ENCODE measurements at places on chromosomes 2 and 18.

DNA sequence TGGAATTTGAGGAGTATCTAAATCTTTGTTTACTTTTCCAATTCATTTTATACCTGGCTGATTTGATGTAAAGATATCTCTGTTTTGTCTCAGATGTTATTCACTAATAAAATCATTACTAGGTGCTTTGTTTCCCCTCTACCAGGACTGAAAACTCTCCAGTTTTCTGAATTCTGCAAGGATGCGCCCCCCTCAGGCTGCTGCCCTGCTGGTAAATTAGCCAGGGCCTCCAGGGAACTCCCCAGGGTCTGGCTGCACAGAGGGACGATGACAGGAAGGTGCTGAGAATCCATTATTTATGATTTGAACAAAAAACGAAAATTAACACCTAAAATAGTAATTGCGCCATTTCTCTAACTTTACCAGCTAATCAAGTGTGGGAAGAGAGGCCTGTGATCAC, 541.2 kb upstream of the POU3F3 start:
- no peak for DNase-seq

DNA sequence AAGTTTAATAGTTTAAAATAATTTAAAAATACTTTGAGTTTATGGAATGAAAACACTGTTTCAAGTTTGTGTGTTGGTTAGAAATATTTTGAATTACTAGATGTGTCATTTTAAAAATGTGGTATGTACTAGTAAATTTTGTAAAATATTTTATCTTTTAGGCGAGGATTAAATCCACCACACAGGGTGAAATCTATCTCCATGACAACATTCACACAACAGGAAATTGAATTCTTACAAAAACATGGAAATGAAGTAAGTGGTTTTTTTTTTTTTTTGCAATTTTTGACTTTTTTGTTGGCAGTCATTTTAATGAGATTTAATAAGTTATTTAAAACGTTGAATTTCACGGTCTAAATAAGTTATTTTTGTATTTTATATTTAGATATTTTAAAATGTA, 19.4 kb downstream of the AGFG1 start:
- DNase-seq = no peak

DNA sequence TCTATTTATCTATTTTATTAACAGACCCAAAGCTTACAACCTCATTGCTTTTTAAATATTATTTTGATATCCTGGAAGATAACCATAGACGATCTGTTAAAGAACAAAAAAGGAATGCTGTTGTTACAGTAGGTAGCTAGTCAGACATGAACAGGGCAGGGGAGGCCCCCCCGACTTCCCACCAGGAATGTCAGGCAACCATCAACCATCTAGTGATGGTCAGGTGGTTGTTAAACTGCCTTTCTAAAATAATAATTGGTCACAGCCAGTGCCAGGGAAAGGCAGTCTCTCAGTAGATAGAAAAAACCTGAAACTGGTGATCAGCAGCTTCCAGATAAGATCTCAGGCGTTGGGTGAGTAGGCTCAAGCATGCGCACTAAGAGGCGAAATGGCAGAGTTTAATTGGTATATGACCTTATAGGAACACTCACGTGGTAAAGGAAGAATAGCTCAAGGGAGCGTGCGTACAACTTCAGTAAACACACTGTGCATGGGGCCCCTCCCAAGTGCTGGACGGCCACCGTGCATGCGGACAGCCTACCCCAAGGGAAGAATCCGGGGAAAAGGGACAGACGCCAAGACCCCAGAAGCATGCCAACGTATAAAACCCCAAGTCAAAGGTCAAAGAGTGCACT, 32.5 kb upstream of the CCL20 start:
- DNase-seq = no peak

DNA sequence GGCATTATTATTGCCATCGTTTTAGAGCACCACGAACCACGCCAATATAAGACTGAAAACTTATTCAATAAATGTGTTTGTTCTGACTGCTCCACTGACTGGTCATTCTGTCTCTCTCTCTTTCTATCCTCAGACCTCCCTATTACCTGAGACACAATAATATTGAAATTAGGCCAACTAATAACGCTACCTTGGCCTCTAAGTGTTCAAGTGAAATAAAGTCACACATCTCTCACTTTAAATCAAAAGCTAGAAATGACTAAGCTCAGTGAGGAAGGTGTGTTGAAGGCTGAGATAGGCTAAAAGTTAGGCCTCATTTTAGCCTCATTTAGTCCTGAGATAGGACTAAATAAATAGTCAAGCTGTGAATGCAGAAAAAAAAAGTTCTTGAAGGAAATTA, 38.8 kb downstream of the G6PC2 start:
- DNase-seq = no peak

DNA sequence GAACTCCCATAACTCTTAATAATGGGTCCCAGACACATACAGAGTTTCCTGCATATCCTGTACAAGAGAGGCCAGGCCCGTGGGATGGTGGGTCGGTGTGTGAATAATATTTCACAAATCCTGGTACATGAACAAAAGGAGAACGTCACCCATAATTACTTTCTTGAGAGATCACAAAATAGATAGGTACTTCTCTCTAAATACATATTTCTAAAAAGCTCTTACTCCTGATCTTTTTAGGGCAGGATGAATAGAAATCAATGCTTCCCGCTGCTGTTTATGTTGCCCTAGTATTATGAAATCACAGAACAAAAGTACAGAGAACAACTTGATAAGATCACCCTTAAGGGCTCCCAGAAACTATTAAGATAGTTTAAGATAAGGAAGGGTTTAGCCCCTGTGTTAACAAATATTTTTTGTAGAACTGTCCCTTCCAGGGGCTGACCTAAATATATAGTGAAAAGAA, 5.4 kb downstream of the IRS1 start:
- no peak for DNase-seq

- no peak for DNase-seq
These were observed 196.4 kb upstream of the HDAC4 start for GRCh38 chr2:239597216-239597615.

Measured in activated T-helper 1 cell treated with anti-CD3 and anti-CD28 coated beads, Interleukin-2, amount 50 U/mL, for 16 hours (primary cell).